ENCODE measurements at places on chromosomes 5 and 9.

- no peak for DNase-seq
These were observed 466.0 kb downstream of the CAAP1 start for GRCh38 chr9:26426551-26427131.

- DNase-seq, result no peak
These were observed 435.1 kb downstream of the SPATA31D1 start for GRCh38 chr9:82423700-82424099.

DNA sequence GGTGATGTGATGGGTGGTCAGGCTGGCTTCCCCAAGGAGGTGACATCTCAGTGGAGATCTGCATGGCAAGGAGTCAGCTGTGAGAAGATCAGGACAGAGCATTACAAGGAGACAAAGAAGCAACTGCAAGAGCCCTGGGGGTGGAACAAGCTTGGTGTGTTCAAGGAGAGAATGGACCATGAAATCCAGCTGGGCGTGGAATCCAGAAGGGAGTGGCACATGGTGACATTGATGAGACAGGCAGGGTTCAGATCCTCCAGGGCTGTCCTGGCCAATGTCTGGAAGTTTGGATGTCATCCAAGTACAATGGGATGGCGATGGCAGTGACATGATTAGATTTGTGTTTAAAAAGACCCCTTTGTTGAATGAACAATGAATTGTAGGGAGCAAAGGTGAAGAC, 175.6 kb downstream of the MACROH2A1 start:
- DNase-seq, result no peak

- DNase-seq, result no peak
These were observed 738.5 kb downstream of the PTPRD start for GRCh38 chr9:9874270-9874669.

GRCh38 chr5:4087110-4087509, 491.5 kb downstream of the IRX1 start:
- no peak for DNase-seq

GRCh38 chr9:581673-582497, 259.6 kb upstream of the DMRT1 start:
- peak; percentile 31 for DNase-seq

DNA sequence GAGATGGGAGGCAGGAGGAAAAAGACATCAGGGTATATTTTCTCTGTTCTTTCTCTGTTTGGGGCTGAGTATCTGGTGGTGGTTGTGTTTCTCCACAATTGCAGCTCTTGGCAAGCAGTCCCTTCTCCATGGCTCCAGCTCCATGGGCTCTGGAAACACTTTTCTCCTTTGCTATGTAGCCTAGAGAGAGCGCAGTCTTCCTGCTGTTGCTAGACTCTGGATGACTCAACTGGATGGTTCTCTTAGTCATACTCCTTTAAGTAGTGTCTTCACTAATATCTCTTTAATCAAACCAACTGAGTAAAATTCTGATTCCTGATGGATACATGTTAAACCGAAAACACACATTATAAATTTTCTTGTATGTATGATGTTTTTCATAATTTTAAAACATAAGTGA, 3.3 kb upstream of the PLGRKT start:
- no peak for DNase-seq

GRCh38 chr9:27800159-27800558, 226.9 kb upstream of the C9orf72 start:
- no peak for DNase-seq

DNA sequence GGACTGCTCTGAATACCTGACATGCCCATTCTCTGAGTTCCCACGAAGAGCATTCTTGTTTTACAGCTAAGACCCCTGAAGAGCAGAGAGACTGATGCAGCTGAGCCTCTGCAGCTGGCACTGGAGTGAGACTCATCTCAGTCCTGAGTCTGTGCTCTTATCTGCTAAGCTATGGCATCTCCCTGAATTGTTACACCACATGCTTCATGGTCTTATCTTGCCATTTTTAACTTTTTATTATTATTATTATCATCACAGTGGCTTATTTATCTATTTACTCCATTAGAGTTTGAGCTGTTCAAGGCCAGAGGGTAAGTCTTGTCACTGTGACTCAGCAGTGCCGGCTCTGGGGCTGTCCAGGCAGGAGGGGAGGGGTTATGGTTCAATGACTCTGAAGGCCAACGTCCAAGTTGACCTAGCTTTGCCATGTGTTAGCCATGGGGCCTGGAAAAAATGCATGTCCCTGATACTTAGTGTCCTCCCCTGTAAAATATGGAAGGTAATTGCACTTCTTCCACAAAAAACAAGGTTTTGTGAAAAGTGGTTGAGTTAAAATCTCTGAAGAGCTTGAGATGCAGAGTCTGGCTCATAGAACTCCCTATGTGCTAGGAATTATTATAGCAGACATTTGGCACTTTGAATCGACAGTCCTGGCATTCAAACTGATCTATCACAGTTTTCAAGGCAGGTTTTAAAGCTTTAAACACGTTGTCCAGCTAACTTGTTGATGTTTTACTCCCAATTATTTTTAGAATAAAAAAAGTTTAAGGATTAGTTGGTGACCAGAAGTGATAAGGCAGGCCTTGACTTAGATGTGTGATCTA, 94.6 kb downstream of the ALDH1A1 start:
- DNase-seq, result no peak

- DNase-seq, result no peak
These were observed 188.3 kb downstream of the OLFM1 start for GRCh38 chr9:135275571-135276289.

- no peak for DNase-seq
These were observed 2.8 kb downstream of the SUSD3 start for GRCh38 chr9:93061260-93061751.

- DNase-seq, result no peak
These were observed 793.3 kb downstream of the SEMA5A start for GRCh38 chr5:8752595-8752994.

DNA sequence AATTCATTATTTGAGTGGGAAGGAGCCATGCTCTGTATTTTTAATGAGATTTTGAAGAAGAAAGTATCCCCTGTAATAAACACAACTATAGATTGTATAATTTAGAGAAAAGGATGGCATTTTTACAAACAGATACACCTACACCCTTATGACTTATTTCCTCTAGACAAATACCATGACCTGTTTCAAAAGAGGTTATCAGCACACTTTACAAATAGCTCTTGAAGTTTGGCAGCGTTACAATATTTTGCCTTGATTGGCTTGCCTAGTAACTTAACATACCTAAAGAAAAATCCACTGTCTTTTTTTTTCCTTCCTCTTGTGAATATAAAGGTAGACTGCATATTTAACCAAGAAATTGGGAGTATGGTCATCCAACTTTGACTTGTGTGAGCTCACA, 28.5 kb upstream of the CETN3 start:
- no peak for DNase-seq

DNA sequence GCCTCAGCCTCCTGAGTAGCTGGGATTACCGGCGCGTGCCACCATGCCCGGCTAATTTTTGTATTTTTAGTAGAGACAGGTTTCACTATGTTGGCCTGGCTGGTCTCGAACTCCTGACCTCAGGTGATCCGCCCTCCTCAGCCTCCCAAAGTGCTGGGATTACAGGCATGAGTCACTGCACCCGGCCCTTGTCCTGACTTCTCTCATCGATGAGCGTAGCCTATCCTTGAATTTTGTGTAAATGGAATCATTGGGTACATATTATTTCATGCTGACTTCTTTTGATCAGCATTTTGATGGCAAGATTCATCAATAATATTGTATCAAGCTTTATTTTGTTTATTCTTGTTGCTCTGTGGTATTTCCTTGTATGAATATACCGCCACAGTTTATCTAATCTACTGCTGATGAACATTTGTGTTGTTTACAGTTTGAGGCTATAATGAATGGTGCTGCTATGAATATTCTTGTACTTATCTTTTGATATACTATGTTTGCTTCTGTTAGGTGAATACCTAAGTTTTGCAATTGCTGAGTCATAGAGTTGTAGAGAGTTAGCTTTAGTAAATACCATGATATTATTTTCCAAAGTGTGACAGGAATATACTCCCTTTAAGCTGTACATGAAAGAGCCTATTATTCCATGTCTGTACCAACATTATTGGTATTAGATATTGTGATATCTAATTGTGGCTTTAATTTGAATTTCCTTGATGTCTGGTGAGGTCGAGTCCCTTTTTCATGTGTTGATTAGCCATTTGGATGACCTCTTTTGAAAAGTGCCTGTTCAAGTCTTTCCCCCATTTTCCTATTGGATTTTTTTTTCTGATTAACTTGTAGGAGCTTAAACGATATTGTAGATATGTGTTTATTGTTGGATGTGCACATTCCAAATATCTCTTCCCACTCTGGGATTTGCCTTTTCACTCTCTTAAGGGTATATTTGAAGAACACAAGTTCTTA, 107.5 kb downstream of the RGS3 start:
- no peak for DNase-seq

- no peak for DNase-seq
These were observed 551.1 kb downstream of the PSAT1 start for GRCh38 chr9:78848061-78848460.

DNA sequence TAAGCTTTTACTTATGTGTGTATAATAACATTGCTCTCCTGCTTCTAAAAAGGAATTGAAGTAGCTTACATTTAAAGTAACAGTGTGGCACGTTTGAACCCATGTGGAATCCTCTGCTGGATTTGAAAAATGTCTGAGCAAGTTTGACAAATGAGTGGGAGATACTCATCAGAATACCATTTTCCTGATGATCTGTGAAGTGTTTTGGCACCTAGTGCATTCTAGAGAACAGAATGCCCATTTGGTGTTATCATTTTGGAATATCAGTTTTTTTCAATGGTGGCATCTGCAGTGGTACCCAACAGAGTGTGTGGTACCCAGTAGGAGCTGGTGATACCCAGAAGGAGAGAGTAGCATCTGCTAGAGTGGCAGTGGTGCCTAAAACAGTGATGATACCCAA, 471.1 kb downstream of the PLK2 start:
- no peak for DNase-seq

GRCh38 chr5:11760934-11761603, 143.2 kb downstream of the CTNND2 start:
- DNase-seq, result no peak

DNA sequence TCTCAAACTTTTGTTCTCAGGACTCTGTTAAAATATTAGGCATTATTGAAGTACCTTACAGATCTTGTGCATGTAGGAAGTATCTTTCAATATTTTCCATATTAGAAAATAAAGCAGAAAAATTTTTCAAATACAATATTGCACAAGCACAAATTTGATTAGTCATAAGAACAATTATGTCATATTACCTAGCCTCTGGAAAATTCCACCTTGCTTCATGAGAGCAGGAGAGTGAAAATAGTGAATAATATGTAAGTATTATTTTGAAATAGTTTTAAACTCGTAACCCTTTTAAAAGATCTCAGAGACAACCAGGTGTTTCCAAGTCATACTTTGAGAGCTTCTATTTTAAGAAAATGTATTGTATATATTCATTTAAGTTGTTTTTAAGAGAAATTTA, 1672.9 kb upstream of the ACO1 start:
- DNase-seq, result no peak

DNA sequence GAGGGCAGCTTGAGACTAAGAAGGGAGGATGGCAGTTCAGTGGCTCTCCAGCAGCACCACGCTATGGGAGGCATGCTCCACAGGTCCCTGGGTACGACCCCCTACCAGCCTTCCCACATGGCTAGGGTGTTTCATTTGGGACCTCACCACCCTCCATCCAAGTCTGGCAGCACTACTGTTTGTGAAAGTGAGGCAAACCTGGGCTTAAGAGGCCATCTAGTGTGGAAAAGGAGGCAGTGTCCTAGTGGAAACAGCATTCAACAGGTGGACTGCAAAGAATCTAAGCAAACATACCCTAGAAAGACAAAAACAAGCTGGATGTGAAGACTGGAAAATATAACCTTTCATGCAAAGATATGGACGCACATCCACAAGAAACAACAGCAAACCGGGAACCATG, 4.8 kb upstream of the C5orf47 start:
- DNase-seq, result no peak

- DNase-seq, result no peak
These were observed 80.3 kb downstream of the RXRA start for GRCh38 chr9:134406366-134407120.

DNA sequence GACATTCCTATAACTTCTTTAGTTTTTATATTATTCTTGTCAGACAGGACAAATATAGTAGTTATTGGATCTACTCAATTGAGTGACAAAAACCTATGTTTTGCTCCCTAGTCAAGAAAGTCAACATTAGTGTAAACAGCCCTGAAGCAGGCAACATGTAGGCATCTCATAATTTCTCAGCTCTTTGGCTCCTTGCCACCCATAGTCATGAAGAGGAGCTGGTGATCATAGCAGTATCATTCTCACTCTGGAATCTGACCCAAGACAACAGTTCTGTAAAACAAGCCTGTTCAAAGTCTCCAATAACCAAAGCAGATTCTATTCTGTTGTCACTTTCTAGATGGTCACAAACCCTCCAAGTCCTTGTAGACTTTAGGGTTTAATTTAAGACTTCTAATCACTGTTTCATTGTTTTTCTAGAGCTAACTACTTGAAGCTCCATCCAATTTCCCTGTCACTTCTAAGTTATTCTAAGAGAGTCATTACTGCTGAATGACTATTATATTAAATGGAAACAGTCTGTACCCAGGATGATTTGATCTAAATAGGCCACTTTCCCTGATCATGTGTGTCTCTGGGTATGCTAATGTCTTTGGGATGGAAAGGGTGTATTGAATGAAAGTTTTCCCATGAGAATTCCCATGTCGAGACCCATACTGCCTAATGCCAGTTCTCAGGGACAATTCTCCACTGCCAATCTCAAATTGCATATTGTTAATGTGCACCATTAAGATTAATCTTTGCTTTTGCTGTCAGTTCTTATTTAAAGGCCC, 533.3 kb downstream of the ACTL7B start:
- no peak for DNase-seq

DNA sequence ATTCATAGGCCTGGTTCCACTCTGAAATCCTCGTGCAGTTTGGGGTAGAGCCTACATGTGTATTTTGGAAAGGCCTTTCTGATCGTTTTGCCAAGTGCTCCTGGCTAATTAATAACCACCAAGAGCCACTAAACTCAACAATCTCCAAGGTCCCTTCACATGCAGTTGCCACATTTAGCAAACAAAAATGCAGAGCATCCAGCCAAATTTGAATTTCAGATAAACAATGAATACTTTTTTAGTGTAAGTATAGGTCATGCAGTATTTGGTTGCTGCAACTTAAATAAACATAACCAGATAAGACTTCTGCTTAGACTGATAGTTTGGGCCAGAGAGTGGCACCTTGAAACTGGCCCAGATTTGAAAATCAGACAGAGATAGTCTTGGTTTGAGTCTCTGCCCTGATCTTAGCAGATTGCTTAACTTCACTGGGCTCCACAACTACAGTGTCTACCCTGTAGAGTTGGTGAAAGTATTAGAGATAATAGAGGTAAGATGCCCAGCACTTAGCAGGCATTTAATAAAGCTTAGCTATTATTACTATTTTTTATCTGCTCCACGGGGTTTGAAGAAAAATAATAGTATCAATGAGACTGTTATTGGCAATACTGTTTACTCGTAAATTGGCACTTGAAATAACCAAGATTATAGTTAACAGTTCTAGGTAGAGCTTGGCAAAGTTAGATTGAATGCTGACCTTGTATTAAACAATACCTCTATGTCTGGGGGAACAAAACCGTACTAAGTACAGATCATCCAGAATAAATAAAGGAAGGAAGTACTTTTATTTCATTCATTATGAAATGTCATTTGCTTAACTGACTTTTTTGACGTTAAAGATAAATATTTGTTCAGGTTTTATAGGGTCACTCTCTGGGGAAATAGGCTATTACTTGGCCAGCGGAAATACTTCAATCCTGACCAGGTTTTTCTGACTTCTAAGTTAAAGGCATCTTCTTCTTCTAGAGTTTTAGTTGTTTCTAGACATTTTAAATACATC, 274.8 kb downstream of the DOCK8 start:
- DNase-seq, result no peak
